ENCODE measurements at places on chromosomes 1 and 21.

DNA sequence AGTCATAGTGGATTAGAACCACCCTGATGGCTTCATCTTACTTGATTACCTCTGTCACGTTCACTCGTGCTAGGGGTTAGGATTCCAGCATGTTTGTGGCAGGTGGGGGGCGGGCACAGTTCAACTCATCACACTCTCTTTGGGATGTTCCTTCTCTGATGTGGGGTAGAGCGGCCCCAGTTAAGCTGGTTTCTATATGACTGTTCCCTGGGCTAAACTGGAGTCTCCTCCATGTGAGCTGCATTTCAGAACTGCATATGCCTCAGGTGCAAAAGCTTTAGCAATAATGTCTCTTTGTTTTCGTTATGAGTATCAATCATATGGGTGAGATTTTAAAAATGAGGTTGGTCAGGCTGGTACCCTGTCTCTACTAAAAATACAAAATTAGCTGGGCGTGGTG lies 393.2 kb downstream of the RPS6KC1 start:
- no peak for DNase-seq

GRCh38 chr1:159132271-159132881 lies 39.0 kb upstream of the CADM3 start:
- peak; percentile 1 for DNase-seq

DNA sequence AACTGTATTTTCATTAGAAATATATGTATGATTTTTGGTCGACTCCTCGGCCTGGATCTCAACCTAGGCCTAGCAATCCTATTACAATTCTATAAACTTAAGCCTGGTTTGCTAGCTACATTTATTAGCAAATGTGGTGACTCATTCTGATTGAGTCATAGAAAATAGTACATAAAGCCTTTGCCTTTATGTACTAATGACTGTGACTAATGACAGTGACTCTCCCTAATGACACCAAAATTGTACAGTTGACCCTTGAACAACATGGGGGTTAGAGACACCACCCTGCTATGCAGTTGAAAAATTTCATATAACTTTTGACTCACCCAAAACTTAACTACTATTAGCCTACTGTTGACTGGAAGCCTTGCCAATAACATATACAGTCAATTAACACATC lies 78.9 kb downstream of the CLEC20A start:
- DNase-seq: no peak

- DNase-seq: no peak
Observed at GRCh38 chr1:227938911-227939790, 8.6 kb downstream of the WNT9A start.

- no peak for DNase-seq
Observed at GRCh38 chr1:71083271-71083670, 2.4 kb upstream of the ZRANB2 start.

DNA sequence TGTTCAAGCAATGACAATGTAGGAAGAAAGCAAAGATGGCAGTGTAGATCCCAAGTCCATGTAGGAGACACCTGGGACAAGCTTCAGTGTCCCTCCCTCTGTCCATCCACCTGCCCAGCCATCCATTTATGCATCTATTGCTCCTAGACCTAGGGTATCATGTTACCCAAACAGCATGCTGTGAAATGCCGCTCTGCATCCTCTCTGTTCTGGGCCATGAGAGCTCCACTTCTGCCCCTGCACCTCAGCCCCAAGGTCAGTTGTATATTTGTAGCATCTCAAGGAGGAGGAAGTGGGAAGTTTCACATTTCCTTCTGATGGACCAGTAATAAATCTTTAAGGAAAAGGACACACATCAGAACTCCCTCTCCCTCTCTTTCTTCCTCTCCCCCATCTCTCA lies 27.9 kb upstream of the TSPEAR start:
- no peak for DNase-seq

DNA sequence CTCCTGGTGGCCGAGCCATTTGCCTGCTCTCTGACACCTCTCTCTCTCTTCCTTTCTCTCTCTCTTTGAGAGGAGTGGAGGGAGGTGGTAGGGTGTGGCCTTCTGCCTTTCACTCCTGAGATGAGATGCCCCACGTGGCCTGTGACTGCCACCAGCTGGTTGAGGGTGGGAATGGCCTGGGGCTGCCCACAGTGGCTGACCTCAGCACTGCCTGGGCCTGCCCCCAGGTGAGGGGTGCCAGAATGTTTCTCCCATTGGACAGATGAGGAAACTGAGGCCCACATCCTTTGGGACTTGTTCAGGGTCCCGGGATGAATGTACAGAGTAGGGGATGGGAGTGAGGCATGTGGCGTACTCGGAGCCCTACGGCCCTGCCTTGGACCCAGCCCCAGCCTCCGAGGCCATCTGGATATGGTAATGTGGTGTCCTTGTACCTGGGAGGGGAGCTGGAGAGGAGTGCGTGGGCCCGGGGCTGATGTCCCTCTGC lies 12.7 kb upstream of the C1orf167 start:
- no peak for DNase-seq

GRCh38 chr1:162407539-162407938 lies 4.4 kb downstream of the SH2D1B start:
- DNase-seq: no peak

GRCh38 chr21:36859744-36860501 lies 106.5 kb downstream of the HLCS start:
- DNase-seq: no peak

GRCh38 chr1:24505816-24506215 lies 3.2 kb downstream of the RCAN3 start:
- no peak for DNase-seq

- no peak for DNase-seq
Observed at GRCh38 chr1:218591966-218592365, 246.8 kb downstream of the TGFB2 start.

GRCh38 chr1:18876210-18876609 lies 16.8 kb upstream of the TAS1R2 start:
- no peak for DNase-seq

DNA sequence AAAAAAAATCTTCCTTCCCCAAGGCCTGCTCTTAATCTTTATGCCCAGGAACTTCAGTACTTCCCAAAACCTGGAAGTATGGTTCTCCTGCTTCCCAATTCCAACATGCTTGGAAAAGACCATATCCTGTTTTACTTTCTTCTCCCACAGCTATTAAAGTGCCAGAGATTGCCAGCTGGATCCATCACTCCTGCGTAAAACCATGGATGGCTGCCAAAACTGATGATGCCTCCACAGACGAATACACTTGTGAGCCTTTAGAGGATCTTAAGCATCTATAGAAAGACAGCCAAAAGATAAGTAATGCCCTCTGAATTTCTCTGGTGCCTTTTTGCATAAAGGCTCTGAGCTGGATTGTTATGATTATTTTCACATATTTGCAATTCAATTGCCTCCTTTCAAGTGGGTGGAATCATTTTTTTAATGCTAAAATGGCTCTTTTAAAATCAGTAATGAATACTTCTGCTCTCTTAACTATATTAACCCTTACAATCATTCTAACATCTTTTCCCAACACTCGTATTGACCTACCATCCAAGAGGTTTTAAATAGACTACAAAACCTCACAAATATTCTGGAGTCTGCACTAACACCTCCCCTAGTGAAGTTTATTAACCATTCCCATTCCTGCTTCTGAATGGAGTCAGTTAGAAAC lies 1807.8 kb downstream of the BRINP3 start:
- no peak for DNase-seq

DNA sequence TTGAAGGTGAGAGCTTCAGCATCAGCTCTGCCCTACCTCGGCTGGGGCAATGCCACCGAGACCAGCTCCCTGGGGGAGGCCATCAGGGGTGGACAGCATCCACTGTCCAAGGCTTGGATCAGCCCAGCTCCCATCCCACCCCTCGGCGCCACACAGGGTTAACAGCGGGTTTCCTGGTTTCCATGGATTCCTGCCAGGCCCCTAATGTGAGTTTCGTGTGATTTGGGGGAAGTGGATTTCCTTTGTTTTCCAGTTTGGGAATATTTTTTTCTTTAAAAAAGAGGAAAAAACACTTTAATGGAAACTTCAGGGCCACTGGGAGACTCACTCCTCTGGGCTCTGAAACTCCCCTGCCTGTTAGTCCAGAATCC lies 34.3 kb downstream of the CASZ1 start:
- no peak for DNase-seq

DNA sequence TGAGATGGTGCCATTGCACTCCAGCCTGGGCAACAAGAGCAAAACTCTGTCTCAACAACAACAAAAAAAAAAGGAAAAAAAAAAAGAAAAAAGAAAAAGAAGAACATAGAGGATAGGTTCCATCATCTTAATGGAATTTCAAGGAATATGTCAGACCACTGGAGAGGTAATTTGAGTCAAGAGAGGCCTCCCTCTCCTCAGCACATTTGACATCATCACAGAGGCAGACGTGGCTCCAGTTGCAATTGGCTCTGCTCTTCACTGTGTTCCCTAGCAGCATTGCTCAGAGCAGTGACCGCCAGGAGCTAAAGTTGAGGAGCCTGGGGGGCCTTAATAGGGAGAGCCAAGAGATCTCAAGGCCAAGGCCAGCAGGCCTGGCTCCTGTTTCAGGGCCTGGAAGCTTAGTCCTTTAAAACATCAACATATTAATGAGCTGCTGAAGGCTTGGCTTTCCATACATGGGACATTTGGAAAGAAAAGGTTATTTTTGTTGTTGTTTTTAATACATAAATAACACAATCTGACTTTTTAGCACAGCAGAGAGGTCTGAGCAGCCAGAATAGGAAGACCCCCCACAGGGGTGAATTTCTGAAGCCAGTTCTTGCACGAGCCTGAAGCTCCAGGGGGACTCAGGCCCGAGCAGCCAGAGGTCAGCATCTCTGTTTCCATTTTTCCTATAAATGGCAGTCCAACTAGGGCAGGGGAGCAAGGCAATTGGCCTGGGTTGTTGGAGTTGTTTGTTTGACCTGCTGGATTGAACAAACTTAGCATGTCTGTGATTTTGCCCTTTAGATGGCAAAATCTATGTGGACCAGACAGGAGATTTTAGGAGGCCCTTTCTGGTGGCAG lies 118.3 kb upstream of the FGGY start:
- DNase-seq: no peak

DNA sequence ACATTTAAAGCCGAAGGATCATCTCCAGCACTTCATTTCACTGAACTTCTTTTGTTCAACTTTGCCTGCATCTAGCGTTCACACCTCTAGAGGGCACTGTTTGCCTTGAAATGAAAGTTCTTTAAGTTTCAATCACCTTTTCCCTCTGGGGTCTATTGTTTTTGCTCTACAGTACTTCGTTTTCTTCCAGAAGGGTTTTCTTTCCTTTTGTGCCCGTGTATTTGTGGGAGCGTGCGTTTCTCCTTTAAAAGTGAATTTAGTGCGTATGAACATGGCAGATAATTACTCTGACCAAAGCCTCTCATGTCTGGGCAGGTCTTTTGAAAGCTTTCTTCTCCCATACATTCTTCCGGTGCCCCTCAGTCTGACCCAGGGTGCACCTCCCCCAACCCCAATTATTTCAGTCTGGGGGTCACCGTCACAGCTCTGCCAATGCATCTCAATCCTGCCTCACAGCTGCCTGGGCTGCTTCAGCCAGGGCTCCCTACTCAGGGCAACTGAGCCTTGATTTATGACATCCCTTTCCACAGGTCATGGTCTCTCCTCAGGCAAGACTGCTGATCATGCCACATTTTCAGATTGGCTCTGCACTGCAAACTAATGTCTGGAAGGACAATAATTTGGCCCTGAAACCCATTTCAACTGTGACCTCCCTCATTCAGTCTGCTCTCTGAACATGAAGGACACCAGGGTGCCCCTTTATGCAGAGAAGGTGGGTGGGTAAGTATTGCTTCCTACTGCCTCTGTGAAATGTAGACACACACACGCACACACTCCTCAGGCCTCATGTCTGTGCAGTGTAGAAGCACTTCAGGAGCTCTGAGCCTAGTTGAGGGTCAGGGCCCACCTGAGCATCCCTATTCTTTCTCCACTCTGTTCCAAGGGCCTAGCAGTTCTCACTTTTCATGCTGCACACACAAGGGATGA lies 88.6 kb downstream of the NUF2 start:
- DNase-seq: peak; percentile 65

Data from right renal pelvis (tissue), 4 donors.